ENCODE measurements at places on chromosomes 12 and 14.
A peak's percentile ranks its signal among the peaks of the same experiment; 100 is the strongest.

GRCh38 chr14:106044949-106045596 lies 518.7 kb downstream of the TMEM121 start:
- DNase-seq = peak; percentile 74

- DNase-seq = no peak
Observed at GRCh38 chr12:56999456-56999855, 6.9 kb downstream of the ZBTB39 start.

DNA sequence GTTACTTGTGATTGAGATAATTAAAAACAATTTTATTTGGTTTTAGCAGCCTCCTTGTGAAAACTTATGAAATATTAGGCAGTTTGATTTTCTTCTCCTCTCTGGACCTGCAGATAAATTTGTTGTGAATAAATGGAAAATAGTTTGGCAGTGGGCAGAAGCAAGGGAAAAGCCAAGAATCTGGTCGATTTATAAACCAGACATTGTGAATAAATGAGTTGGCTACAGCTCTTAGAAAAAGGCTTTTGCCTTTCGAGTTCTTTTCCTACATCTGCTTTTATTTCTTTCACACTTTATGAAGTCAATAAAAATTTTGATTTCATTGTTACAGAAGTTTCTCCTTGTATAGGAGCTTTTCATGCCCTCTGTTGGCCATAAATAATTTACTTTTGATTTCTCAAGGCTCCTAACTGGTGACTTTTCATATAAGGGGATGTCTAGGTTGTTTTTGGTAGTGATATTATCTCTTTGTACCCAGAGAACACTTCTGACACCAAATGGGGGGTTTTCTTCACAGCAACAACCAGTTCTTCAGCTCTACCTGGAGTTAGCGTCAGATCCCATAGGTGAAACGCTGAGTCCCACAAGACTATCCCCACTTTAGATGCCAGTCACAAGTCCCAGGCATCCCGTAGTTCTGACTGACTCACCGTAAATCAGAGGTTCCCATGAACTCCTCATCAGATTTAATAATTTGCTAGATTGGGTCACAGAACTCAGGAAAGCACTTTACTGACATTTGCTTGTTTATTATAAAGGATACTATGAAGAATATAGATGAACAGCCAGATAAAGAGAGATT lies 136.5 kb upstream of the DNM1L start:
- DNase-seq = no peak

- no peak for DNase-seq
Observed at GRCh38 chr12:54602661-54603060, 14.2 kb upstream of the PPP1R1A start.

DNA sequence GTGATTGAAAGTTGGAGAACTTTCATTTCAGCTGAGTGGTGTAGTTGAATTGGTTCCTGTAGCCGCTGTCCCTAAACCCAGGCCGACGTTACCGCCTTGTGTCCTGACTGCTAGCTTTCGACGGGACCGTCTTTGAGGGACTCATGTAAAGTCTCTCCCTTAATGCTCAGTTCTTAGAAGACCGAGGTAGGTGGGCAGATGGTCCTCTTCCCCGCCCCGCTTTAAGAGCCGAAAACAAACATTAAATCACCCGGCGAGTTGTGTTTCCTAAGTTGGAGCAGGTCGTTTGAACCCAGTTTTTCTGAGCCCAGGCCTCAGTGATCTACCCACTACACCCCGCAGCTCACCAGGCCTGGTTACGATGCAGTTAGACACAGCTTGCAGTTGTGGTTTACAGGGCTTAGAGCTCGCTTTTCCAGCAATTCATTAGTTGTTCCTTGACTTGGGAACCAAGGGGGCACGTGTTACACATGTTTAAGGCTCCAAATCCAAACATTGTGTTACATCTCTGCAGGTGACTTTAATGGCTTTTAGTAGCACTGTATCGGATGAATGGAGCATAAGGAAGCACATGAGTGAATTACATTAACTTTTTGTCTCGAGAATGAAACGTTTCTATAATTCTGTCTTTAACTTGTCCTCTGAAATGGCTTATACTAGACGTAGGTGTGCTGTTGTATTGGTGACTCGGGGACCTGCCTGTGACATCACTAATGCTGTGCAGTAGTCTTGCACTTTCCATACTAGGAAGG lies 790 bp downstream of the NEDD1 start:
- peak; percentile 1 for DNase-seq

DNA sequence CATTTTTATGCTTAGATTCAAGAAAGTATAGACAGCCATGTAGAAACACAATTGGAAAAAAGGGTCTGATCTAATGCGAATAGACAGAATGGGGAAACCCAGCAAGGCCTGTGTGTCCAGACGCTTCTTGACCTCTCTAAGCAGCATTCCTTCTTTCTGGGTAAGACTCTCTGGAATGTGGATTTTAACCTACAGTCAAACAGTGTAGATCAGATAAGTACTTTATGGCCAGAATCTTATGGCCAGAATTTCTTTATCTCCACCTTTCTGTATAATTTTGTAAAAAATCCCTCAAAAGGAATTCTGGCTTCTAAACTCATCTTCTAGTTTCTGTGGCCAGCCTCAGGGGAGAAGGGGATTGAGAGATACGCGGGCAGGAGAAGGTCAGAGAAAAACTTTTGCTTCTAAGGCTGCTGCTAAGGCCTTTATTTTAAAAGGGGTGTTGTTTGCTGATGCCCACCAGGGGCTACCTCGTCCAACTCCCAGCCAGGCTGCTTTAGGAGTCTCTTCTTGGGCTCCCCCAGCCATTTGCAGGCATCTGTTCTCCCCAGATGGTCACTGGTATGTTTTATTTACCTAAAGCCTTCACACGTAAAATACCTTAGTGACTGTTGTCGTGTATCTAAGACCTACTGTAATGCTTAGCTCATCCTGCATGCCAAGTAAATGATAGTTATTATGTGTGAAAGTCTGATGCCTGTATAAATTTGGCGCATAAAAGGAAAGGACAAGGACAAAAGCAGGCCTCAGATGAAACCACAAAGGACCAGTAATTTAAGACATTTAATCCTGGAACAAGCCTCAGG lies 68.4 kb downstream of the ANO6 start:
- DNase-seq = no peak

DNA sequence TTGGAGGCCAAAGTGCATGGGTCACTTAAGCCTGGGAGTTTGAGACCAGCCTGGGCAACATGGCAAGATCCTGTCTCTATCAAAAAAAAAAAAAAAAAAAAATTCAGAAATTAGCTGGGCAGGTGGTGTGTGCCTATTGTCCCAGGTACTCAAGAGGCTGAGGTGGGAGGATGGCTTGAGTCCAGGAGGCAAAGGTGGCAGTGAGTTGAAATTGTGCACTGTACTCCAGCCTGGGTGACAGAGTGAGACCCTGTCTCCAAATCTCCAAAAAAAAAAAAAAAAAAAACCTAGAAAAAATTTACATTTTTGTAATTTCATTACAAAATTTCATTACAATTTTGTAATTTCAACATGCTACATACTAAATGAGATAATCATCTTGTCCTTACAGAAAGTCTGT lies 42.7 kb downstream of the SYNE2 start:
- DNase-seq = no peak

DNA sequence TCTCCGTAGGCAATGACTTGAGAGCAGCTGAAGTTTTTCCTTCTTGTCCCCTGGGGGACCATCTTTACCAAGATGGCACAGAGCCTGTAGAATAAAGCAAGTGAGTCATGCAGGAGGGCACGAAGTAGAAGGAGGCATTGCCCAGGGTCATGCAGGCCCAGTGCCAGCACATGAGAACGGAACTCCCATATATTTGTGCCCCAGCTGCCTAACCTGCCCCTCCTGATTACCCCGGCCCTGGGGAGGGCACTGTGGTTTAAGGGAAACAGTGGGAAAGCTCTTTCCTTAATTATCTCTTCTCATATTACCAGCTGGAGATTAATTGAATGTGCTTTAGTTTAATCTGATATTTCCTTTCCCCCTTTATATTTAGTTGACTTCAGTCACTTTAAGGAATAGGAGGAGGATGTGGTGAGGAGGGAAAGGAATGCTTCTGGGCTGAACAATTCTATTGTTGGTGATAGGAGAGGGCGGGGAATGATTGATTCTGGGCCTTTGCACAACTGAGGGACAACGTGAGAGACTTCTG lies 51.9 kb downstream of the RASSF8 start:
- no peak for DNase-seq

GRCh38 chr12:120598674-120599463 lies 17.7 kb upstream of the POP5 start:
- DNase-seq = peak; percentile 9

DNA sequence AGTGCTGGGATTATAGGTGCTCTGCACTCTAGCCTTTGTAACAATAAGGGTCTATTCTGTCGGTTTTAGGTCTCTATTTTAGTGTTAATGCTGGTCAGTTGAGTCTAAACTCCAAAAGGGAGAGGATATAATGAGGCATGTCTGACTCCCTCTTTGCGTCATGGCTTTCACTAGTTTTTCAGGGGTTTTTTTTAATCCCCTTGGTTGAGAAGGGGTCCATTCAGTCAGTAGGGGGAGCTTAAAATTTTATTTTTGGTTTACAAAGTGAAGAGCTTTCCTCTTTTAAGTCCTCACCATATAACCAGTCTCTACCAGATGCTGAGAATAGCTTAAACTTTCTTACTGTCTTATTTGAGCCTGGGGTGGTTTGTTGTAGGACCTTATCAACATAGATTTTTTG lies 106.9 kb downstream of the PRKCH start:
- DNase-seq = no peak

- no peak for DNase-seq
Observed at GRCh38 chr12:99686142-99686541, 38.6 kb downstream of the GARIN6 start.

GRCh38 chr14:78363008-78363407 lies 192.8 kb downstream of the NRXN3 start:
- no peak for DNase-seq

DNA sequence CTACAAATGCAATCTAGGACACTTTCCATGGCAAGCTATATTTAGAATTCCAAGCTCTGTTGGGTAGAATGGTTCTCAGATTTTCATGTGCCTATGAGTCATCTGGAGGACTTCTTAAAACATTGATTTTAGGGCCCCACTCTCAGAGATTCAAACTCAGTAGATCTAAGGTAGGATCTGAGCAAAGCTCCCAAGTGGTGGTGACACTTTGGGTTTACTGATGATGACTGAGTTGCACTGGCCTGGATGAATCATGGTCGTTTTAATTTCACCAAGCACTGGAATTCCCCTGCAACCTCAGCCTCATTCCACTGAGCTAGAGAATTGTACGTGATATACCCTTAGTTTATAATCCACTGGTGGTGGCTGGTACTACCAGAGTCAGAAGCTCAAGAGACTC lies 86.5 kb downstream of the PPM1H start:
- DNase-seq = no peak

GRCh38 chr12:105040476-105040875 lies 43.8 kb downstream of the ALDH1L2 start:
- no peak for DNase-seq

- DNase-seq = no peak
Observed at GRCh38 chr12:96986883-96987523, 79.9 kb downstream of the NEDD1 start.

DNA sequence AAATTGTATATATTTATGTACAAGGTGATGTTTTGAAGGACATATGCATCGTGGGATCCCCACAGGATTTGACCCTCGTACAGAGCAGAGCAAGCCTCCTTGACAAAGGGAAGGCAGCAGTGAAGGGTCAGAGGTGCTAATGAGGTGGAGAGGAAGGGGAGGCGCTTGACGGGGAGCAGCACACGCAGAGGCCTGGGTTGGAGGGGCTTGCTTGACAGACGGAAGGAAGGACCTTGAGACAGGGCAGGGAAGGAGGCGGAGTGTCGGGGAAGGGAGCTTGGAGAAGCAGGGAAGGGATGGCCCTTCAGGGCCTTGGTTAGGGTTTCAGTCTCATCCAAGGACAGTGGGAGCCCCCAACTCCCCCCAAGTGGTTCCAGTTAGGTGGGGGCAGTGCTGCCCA lies 52.6 kb downstream of the ZNF664 start:
- no peak for DNase-seq

DNA sequence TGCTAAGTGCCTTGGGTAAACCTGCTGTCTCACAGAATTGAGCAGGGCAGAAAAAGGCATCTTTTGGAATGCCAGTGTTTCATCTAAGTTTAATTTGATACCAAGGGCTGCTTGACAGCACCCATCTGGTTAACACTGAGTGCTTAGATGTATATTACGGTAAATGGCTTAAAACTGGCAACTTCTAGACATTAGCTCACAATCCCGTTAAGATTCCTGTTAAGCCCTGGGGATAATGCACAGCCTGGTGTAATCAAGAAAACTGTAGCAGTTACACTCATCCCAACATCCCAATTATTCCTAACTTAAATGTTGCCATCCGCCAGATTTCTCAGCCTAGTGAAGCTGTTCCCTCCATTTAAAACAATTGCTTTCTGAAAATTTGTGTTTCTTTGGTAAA lies 29.9 kb downstream of the PPFIBP1 start:
- no peak for DNase-seq

GRCh38 chr14:32033543-32033942 lies 43.6 kb upstream of the ARHGAP5 start:
- DNase-seq = no peak

DNA sequence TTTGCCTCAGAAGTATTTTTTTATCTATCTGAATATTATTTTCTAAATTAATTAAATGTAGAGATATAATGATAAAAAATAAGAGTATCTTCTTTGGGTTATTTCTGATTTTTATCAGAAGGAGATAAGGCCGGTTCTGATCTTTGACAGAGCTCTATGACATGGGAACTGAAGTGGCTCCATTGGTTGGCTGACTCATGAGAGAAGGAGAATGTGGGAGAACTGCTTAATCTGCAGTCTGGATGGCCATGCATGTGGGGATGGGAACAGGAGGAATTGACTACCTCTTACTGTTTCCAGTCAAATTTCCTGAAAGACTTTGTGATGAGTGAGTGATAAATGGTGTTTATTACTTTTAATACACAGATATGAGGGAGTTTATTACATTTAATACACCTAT lies 155.8 kb upstream of the ATP2B1 start:
- DNase-seq = no peak

DNA sequence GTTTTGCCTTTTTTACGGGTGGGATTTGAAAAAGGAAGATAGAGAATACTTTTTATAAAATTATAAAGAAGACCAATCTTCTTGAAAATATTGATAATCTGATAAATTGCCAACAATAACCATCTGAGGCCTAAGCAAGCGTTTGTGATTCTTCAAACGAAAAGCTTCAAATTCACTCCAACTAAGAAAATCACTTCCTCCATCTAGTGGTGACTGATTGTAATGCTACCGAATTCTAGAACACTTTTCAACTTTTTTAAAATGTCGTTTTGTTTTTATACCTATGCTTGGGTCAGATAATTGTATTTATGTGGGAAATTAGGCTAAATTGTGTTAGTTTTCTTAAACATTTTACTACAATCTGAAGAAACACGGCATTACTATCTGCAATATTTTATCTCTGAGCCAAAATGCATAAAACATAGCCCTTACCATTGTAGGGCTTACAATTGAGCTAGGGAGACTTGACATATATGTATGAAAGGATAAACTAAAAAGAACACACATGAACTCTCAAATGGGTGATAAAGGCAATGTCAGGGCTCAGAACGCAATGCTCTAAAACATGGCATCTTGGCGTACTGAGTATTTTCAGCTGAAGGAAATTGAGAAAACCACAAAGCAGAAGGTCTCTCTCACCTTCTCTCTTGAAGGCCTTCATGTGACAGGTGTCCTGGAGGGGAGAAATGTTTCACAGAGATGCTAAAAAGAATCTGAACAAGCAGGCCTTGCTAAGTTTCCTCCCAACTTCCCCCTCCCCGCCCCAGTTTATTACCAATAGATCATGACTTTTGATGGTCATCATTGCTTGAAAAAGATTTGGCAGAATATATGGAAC lies 36.8 kb upstream of the G2E3 start:
- DNase-seq = no peak

GRCh38 chr12:122672515-122672914 lies 30.6 kb downstream of the HCAR2 start:
- no peak for DNase-seq

GRCh38 chr12:116878567-116879508 lies 2.4 kb downstream of the HRK start:
- no peak for DNase-seq

All from CD4-positive, alpha-beta T cell treated with Interferon gamma for 1 hour (primary cell).